KG1 (cell line): ENCODE measurements at places on chromosomes 7 and 10.

GRCh38 chr10:132200344-132201110 lies 13.8 kb downstream of the DPYSL4 start:
- no peak for DNase-seq

GRCh38 chr10:4426866-4427265 lies 399.1 kb upstream of the AKR1E2 start:
- no peak for DNase-seq

- DNase-seq, result no peak
Measured at GRCh38 chr10:10418387-10418786, 599.3 kb upstream of the CELF2 start.

DNA sequence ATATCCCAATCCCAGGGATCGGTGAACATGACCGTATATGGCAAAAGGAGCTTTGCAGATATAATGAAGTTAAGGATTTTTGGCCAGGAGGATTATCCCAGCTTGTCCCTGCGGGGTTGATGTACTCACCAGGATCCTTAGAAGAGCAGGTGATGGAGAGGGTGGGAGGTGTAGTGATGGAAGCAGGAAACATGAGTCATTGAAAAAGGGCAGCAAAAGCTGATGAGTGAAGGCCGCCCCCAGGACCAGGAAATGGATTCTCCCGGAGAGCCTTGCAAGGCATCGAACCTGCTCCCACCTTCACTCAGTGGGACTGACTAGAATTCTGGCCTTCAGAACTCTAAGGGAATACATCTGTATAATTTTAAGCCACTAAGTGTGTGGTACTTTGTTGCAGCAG lies 5.2 kb upstream of the NUPR2 start:
- no peak for DNase-seq

DNA sequence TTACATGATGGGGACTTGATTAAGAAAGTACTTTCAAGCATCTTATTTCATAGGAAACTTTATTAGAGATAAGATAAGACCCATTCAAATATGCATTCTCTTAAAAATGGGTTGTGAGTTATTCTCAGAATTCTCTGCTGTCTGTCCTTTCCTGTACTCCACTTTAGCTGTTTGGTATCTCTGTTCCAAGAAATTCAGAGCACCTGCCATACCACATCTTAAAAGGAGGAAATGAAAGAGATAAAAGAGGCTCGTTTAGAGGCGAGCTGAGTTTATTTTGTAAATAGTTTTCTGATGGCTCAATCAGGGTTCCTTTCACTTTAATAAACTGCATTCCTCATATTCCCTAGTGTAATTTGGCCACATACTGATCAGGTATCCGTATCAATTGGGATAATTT lies 87.2 kb downstream of the MDFIC start:
- no peak for DNase-seq

- DNase-seq, result no peak
Measured at GRCh38 chr10:24128066-24128730, 80.7 kb upstream of the KIAA1217 start.

DNA sequence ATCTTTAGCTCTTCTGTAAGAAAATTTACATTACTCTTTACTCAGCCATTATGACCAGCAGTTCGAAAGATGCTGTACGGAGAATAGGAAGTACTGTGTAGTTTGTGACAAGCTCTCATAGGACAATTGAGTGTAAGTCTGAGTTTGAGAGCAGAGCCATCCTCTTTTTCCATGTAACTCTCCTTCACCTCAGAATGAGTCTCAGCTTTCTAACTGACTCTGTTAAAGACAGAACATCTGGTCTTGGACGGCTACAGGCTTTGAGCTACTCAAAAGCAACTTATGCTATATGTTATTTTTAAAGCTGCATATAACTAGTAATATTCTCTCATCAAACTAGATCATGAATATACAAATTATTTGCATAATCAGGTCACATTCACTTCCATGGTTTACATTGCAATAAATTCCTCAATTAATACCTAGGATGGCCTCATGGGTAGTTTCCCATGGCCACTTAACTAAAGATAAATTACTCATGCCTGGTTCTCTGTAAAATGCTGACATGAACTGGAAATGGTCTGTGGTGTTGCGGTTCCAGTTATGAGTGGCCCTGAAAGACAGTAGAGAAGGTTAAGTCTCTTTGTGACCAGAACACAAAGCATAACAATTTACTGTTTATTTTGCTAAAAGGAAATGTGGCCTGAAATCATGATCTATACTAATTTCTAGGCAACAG lies 358.7 kb downstream of the PHF14 start:
- DNase-seq, result no peak

GRCh38 chr10:122492006-122492405 lies 30.7 kb downstream of the HTRA1 start:
- no peak for DNase-seq

- no peak for DNase-seq
Measured at GRCh38 chr7:46616636-46617035, 695.6 kb upstream of the IGFBP3 start.

DNA sequence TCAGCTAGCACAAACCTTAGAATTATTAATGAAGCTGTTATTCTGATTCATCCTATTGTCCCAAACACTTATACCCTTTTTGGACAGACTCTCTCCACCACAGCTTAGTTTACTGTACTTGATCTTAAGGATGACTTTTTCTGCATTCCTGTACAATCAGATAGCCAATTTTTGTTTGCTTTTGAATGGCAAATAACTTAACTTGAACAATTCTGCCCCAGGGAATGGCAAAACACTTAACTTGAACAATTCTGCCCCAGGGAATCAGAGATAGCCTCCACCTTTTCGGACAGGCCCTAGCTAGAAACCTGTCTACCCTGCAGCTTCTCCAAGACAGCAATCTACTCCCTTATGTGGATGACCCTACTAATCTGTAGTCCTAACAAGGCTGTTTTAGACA lies 668.0 kb upstream of the LRRTM3 start:
- no peak for DNase-seq

DNA sequence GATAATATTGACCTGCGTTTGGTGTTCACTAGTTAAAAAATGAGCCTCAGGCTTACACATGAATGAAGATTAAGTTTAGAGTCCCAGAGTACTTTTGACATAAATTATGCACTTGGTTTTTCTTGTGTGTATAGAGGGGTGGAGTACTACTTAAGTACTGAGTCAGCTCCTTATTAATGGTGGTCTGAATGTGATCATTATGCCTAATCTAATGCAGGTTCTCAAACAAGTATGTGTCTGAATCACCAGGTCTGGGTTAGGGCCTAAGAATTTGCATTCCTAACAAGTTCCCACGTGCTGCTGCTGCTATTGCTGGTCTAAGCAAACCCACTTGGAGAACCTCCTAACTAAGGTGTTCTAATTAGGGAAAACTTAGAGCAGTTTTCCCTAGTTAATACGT lies 30.7 kb upstream of the STOX1 start:
- no peak for DNase-seq

DNA sequence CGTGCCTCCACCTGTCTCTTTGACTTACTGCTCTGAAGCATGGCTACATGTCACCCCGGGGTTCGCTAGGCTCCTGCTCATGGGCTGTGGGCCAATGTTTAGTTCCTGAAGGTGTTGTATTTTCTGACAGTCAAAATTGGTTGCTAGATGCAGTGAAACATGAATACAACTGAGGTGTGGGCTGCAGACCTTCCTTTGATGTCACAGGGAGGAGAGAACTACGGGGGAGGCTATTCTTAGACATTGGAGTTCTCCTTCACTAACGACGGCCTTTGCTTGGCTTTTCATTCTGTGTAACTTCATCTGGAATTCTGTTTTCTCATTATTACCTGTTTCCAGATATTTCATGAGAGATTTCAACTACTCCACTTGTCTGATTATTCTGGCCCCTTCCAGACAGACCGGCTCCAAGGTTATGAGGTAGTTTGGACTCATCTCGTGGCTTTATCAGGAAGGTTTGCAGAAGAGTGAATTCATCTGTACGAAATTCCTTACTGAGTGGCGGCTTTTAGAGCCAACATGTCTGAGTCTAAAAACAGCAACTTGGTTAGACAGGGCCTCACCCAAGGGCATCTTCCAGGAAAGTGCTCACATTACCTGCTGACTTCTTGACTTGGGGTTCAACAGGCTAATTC lies 774.7 kb downstream of the SUGCT start:
- DNase-seq, result no peak

GRCh38 chr7:50359995-50360925 lies 55.7 kb downstream of the IKZF1 start:
- no peak for DNase-seq

- DNase-seq, result no peak
Measured at GRCh38 chr10:45471531-45472310, 97.7 kb downstream of the ALOX5 start.

GRCh38 chr10:123906296-123906695 lies 14.7 kb upstream of the CPXM2 start:
- DNase-seq, result no peak

- no peak for DNase-seq
Measured at GRCh38 chr7:149020483-149020882, 7.8 kb downstream of the PDIA4 start.

DNA sequence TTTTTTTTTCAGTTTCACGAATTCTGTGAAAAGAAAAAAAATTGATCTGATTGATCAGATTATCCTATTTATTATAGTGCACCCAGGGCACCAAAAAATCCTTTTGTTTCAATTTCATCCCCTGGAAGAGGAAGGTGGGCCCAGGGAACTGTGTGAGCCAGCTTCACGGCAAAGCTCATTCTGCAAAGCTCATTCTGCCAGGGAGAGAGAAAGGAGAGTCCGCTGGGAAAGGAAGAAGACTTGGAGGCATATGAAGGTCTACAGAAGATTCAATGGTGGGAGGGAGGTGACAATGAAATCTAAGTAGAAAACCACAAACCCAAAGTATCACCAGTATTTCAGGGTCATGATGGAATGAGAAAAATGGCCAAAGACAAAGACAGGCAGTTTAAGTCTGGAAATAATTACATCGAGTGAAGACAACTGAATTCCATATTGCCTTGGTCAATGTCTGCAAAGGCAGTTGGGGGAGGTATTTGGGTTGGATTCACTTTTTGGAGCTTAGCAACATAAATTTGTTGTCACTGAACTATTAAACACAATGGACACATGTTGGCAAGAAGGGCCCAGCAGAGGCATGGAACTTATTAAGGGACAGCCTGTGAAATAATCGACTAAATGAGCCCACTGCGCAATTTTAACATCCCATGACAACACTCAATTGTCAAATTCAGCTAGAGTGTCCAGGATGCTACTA lies 587.8 kb upstream of the MKI67 start:
- DNase-seq, result no peak

DNA sequence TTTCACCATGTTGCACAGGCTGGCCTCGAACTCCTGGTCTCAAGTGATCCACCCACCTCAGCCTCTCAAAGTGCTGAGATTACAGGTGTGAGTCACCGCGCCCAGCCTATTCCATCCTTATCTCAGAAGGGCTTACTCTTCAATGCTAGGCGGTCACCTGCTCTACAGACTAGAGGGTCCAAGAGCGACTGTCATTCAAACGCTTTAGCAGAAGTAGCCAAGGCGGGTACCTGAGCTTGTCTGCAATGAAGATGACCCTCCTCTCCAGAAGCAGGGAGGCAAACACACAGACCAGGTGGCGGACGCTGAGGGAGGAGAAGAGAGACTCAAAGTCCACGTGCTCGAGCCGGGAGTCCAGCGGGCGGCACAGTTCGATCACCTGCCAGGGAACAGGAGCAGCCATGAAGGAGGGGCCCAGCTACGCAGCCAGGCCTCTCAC lies 65.1 kb upstream of the MKRN1 start:
- DNase-seq, result no peak

DNA sequence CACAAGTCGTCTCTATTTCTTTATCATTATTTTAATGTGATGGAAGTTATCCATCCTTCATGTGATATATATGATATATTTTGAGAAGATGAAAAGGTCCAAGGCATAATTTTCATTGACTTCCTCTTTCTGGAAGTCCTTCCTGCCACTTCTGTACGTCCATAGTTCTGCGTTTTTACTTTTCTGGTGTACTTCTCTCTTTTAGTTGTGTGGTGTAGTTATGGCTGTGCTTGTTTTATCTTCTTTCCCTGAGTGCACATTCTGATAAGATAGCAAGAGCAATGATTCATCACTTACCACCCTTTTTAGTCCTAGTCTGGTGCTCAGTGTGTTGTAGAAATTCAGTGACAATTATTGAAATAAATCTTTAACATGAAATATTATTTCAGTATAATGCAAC lies 231.3 kb upstream of the FERD3L start:
- DNase-seq, result no peak

- no peak for DNase-seq
Measured at GRCh38 chr7:100568896-100569844, 4.5 kb downstream of the SAP25 start.

DNA sequence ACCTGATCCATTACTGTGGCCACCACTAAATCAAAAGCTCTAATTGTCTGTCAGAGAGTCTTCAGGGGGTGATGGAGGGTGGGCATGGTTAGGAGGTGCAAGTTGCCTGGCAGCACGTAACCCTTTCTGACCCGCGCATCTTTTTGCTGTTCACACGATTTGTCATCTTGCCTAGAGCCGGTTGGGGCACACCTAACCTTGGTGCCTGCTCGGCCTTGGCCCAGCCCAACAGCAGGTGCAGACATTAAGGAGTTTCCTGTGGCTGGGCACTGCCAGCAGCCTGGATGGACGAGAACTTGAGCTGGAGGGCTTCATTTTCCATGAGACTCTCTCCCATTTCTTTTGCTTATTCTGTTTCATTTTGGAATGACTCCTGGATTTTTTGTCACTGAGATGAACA lies 41.0 kb upstream of the PTF1A start:
- DNase-seq, result no peak

DNA sequence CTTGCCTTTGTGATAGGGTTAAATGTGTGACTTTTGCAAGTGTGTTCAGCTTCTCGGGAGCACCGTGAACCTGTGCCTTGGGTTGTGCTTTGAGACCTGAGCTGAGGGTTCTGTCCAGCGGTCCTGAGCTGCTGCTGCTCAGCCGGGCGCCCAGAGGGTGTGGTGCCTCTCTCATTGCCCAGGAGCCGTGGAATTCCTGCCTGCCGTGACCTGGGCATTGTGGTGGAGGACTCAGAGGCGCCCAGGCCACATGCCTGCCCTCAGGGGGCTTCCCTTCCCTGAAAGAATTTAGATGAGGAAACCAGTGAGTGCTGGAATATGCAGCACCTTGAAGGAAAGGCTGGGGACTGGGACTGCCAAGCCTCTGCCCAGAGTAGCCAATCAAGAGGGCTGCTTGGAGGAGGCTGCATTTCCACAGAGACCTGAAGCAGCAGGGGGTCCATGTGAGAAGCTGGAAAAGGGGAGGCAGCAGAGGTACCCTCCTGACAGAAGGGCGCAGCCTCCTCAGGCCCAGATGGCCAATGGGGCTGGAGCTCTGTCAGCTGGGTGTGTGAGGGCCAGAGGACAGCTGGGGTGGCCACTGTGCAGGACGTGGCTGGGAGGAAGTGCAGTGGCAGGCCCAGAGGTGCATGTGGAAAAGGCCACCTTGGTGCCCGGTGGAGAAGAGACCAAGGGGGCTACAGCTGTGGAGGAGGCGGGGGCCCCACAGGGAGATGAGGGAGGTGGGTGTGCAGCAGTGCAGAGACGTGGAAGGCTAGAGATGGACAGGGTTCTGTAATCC lies 107.3 kb downstream of the NKX6-2 start:
- no peak for DNase-seq

GRCh38 chr10:28320090-28320489 lies 17.2 kb upstream of the MPP7 start:
- DNase-seq, result no peak

- DNase-seq, result no peak
Measured at GRCh38 chr7:51827631-51828030, 511.0 kb upstream of the COBL start.
